ENCODE measurements at places on chromosomes 2 and 18. TPM values are rescaled to one million over a fixed set of nuclear protein-coding genes. Genes with fewer than 3 reads are reported as not detected.

The CAB39 gene
- total RNA-seq = 43.5 TPM

The INHBB gene
- 0.09 TPM for total RNA-seq

The NETO1 gene
- not detected for total RNA-seq

The INHA gene
- 0.46 TPM for total RNA-seq

The STEAP3 gene
- 18.2 TPM for total RNA-seq

The SGPP2 gene
- total RNA-seq = not detected

The NLRC4 gene
- not detected for total RNA-seq

The SLC9A4 gene
- under 0.01 TPM for total RNA-seq
